ENCODE measurements at places on chromosomes 7 and 10.

DNA sequence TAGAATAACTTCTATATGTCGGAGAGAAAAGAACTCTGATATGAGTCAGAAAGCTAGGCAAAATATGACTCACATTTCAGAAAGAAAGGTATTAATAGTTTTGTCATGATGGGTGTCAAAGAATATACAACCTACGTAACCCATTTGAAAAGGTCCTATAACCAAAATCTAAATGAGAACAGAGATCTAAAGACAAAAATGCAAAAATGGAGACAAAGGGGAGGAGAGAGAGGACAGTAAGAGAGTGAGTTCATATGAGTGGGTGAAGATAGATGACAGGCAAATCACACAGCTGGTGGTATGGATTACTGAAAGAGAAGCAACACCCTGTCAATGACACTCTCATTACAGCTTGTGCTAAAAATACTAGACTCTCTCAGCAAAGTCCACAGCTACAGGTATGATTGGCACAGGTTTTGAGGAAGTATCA lies 25.6 kb downstream of the ANKMY2 start:
- no peak for DNase-seq

DNA sequence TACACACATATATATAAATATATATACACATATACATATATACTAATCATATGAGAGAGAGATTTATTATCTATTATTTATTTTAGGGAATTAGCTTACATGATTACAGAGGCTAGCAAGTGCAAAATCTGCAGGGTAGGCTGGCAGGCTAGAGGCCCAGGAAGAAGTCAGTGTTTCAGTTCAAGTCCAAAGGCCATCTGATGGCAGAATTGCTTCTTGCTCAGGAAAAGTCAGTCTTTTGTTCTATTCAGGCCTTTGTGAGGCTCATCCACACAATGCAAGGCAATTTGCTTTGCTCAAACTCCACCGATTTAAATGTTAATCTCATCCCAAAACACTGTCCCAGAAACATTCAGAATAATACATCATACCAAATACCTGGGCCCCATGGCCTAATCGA lies 2.6 kb upstream of the C10orf120 start:
- no peak for DNase-seq

- no peak for DNase-seq
Measured at GRCh38 chr7:35250941-35251340, 3.0 kb downstream of the TBX20 start.

DNA sequence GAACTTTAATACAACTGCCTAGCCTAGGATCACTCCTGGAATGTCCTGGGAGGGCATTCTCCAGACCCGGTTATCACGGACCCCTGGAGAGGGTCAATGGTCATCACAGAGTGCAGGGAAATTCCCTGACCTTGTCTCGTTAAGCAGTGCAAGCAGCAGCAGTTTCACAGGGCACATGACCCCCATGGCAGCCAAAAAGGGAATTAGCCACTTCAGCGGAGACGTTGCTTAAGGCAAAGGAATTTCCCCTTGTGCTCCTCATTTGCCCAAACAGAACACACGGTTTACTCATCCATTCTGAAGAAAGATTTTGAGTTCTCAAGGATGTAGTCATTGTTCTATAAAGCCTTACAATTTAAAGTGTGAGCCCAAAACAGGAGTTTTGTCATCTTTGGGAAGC lies 260.3 kb downstream of the SNX13 start:
- DNase-seq: no peak

GRCh38 chr7:50577569-50577968 lies 12.4 kb upstream of the DDC start:
- no peak for DNase-seq

Measured in hepatic stellate cell (primary cell).